ENCODE measurements at places on chromosomes 1 and 21.

GRCh38 chr1:21641967-21642739 is 27.0 kb downstream of the RAP1GAP start:
- DNase-seq, result no peak

GRCh38 chr1:157776971-157777391 is at the start of gene FCRL2:
Gene FCRL2 (minus strand): TSS chr1:157777132. CDS start chr1:157777073, 59 bp downstream.
- DNase-seq, result no peak

GRCh38 chr1:98035602-98036002 is 114.8 kb upstream of the DPYD start:
- DNase-seq, result no peak

DNA sequence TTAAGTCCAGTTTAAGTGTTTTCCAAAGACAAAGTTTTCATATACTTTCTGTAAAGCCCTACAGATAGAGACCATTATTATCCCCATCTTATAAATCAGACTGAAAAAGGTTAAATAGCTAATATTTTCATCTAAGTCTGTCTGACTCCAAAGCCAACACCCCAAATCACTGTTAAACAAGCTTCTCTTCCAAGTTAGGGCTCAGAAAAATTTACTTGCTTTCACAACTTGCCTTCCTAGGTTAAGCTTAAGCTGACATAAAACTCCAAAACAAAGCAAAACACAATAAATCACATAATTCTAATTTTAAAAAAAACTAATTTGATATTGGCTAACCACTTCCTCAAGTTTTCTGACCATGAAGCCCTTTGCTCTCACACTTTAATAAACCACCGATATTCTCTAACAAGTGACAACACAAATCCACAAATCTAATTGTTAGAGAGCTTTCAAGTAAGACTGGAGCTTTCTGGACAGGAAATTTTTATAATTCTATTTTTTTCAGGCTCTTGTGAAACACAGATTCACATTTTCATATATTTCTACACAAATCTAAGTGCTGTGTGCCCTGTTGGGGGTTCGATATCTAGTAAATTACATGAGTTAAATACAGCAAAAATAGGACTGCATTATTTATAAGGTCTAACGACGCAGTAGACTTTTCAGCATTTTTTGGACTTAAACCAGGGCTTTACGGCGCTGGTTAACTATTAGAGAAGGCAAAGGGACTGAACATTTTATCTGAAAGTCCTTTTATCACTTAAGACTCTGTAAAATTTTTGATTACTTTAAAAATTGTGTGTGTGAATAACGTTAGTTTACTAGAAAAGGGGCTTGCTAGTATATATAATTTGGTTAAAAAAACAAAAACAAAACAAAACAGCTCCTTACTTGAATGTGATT is 2.1 kb downstream of the GNG12 start:
- DNase-seq, result no peak

DNA sequence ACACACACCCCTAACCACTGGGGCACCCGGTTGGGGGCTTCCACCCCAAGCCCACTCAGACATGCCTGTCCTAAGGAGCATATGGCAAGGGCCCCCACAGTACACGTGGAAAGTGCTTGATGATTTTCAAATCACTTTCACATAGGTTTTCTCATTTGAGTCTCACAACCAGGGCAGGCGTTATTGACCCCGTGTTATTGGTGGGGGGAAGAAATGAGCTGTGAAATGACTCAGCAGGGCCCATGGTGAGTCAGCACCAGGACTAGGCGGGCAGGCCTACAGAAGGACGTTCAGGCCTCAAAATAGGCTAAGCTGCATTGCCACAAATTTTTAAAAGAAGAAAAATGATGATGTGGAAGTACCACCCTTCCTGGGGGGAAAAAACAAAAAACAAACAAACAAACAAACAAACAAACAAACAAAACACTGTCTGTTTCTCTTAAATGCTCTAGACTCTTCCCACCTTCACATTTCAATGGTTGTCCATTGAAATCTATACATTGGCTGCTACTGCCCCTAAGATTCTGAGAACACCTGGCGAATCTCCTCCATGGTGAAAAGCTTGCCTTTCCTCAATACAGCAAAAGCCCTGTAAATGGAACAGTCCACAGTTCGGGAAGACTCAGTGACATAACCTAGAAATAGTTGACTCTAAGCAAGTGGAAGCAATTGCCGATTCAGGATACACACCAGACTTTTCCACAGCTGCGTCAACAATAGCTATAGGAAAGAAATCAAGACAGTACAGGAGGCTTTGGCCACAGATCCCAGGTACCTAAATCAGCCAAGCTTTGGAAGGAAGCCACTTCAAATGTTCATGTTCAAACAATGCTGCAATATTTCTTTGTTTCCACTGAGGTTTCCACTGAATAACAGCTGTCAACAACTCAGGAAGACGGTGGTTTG is 234.7 kb downstream of the TOMM20 start:
- no peak for DNase-seq

DNA sequence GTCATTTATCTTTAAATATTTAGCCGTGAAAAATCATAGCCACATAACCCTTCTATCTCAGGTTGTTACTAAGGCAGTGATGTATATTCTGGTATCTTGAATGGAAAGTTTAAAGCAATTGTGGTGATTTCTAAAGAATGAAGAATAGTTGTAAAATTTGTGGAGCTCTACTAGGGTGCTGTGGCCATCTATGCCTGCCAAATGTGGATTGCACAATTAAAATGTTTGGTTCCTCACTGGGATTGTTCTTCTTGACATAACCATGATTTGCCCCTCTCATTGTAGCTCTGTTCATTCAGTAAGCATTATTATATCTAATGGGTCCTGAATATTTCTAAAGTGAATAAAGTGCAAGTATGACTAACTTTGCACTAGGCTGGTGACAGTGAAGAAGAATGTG is 50.1 kb downstream of the AK4 start:
- no peak for DNase-seq

DNA sequence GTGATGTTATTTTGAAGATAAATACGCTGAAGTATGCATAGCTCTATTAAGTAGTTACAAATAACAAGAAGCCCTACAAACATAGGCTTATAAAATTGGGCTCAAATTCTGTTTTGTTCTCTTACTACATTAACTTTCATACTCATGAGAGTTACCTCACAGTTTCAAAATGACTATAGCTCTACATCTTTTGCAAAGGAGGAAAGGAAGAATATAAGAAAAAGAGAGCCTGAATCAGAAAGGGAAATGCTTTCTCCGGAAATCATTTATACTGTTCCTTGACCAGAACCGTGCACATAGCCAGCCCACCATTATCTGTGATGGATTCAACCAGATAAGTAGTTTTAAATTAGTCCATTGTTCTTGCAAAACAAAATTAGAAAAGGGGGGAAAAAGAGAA is 1252.1 kb downstream of the NCAM2 start:
- DNase-seq, result no peak

- DNase-seq, result no peak
Measured at GRCh38 chr1:102875756-102876155, 232.6 kb downstream of the COL11A1 start.

GRCh38 chr1:3319874-3320245 is 134.6 kb upstream of the ARHGEF16 start:
- DNase-seq, result peak; percentile 9

DNA sequence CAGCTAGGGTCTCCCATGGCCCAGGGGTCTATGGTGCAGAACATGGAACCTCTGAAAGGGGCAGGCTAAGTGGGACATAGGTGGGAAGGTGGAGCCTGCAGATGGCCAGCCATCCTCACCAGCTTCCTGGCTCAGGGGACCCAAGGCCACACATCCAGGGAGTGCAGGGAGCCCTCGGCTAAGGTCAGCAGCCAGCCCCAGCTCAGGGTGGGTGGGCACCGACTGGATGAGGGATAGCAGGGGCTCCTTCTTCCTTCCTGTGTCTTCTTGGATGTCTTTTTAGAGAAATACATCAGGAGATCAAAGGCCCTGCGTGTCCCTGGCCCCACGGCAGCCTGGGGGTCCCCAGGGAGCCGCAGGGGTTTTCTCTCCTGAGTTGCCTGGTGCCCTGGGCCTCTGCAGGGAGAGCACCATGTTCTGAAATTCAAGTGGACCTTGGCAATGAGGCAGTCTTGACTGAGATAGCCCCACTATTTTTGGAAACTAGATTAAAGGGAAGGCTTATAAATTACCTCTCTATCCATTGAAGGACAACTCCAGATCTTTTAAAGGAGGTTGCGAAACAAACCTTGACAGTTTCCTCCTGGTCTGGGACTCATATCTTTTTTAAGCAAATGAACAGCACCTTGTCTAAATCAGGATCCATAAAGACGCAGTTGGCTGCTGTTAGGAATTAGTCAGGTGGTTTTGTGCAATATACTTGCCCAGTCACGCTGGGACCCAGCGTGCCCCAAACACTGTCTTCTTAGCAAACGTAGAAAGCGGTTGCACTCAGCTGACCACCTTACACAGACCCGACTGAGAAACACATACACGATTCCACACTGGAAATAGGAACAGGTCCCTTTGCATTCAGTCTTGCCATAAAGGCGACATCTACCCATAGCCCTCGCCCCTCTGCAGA is 242.3 kb downstream of the TOMM20 start:
- no peak for DNase-seq

DNA sequence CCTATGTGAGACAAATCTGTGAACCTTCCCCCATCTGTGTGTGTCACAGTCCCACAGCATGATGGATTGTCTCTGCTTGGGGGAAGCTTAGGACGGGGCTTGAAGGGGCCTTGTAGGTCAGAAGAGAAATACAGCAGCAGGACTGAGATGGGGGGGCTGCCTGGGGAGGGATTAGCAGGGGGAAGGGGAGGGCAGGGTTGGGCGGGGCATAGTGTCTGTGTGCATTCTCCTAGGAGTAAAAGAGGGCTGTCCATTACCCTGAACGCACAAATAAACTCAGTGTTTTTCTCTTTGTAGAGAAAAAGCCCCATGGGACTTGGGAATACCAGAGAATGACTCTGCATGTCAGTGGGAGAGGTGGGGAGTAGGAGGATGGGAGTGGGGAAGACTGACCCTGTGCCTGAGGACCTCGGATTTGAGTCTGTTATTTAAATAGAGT is 16.4 kb downstream of the RNF220 start:
- no peak for DNase-seq

DNA sequence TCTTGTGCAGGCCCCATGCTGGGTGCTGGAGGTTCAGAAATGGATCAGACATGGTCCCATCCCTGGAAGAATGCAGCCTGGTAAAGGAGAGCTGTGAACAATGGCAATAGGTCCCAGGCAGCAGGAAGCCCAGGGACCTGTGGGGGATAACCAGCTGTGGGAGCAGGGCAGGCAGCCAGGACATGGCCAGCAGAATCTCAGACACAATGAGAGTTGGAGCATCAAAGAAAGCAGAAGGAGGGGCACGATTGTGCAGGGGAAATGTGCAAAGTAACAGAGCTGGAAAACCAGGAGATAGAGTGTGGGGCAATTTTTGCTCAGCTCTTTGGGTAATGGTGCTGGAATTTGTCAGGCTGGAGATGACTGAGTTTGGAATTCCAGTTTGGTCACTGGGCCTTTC is 44.3 kb downstream of the C8B start:
- DNase-seq, result no peak

DNA sequence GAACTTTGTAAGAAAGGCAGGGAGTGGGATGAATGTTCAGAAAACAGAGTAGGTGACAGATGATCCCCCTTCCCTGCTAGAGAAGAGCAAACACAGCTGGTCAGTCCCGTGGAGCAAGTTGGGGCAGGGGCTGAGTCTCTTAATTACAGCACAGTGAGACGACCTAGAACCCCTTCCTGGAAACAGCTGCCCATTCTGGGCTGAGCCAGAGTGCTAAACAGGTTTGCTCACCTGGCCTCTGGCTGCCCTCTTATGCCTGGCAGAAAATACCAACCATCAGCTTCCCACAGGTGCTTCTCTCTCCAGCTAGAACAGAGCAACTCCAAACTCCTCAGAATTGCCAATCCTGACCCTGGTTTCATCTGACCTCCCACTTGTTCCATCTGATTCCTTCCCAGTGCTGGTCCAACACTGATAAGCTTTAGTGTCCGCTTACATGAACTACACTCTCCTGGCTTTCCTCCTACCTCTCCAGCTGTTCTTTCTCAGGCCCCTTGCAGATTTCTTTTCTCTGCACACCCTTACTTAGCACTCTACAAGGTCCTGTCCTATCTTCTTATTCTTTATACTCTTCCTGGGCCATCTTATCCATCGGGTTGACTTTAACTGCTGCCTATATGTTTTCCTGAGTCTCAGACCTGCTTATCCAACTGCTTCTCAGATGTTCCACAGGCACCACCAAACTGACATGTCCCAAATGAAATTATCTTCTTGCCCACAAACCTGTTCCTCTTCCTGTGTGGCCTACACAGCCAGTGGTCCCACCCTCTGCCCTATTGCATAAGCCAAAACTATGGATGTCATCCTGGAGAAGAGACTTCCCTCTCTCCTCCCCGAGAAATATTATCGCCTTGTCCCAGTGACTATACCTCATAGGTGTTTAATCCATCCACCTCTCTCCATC is 22.6 kb upstream of the COL9A2 start:
- no peak for DNase-seq

DNA sequence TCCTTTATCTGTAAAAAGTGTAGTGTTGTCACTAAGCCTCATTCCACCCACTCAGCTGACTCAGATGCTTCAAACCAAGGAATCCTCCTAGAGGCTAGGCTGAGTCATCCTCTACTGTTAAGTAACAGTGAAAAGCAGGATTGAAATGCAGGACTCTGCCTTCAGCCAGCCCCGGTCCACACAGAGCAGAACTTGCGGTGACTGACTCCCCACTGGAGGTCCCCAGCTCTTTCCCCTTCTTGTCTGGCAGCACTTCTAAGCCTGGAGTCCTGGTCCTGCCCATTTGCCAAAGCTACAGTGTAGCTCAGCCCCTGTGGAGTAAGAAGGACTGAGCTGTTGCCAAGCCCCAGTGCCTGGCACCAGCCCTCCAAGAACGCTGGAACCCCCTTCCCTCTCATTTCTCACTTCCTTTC is 1.7 kb downstream of the RAB7B start:
- DNase-seq, result no peak

Measured in NCI-H1048 (cell line).